Activated CD4-positive, CD25-positive, alpha-beta regulatory T cell (primary cell): ENCODE measurements at places on chromosomes 2 and 18.

- no peak for DNase-seq
These were observed 83.8 kb upstream of the SPTBN1 start for GRCh38 chr2:54372361-54372760.

- DNase-seq = no peak
These were observed 201.3 kb upstream of the OSR1 start for GRCh38 chr2:19559596-19560240.

DNA sequence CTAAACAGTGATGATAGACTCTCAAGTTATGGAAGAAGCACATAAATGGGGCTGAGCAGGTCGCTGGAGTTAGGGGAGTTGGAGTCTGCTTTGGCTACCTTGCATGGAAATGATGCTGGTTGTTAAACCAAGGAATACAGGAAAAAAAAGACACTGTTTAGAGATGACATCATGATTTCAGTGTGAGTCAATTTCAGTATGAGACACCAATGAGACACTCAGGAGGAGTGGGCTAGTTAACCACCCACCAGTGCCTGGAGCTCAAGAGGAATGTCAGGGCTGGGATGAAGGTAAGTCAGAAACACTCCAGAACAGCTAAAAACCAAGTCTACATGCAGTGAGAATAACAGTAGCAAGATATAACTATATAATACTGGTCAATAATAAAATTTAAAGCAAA lies 303.6 kb downstream of the SOX11 start:
- DNase-seq = no peak

- no peak for DNase-seq
These were observed 31.9 kb downstream of the SPAG16 start for GRCh38 chr2:213316001-213316735.

DNA sequence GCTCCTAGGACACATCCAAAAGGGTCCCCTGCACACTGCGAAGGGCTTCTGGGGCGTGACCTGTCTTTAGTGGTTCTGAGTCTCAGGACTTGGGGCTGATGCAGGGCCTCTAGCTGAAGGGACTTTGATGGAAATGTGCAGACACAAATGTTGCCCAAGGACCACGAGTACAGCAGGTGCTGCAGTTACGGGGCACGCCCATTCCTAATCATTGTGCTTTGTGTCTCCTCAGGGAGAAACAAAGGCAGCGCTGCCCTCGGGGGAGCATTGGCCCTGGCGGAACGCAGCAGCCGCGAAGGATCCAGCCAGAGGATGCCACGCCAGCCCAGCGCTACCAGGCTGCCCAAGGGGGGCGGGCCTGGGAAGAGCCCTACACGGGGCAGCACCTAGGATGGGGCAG lies 8.0 kb downstream of the TUBA3E start:
- DNase-seq = no peak

DNA sequence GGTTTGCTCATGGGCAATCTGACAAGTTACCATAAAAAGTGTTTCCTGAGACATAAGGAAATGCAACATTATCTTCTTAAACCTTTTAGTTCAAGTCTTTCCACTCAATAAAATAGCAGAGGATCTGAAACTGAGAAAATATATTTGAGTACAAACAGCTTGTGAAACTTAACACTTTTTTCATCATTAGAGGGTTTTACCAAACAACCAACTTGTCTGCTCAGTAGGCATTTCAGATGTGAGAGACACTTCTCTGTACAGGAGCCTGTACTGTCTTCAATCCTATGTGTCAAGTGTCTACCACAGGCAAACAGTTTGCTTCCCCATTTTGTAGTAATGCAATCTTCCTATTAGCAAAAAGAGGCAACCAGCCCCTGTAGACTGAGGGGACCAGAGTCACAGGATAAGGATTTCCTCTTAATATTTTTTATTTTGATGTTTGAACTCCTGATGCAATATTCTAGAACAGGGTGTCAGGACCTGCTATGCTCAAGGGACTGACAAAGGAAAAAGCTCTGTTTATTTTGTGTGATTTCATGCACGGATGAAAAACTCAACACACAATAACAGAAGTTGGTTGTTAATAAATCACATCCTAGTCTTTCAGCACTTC lies 159.1 kb upstream of the LHCGR start:
- DNase-seq = no peak
